GM23248 (cell line): ENCODE measurements at places on chromosomes 2 and 18. TPM values are rescaled to one million over a fixed set of nuclear protein-coding genes. Genes with fewer than 3 reads are reported as not detected.

The CD8B2 gene
- total RNA-seq = not detected in 2 replicates

The IL18R1 gene
- 1.5 and 1.6 TPM in 2 replicates for total RNA-seq

The SPP2 gene
- total RNA-seq = not detected in 2 replicates

The STEAP3 gene
- 29.5 and 30.5 TPM in 2 replicates for total RNA-seq

The RAB3GAP1 gene
- 72.1 and 77.8 TPM in 2 replicates for total RNA-seq

The SERPINB4 gene
- not detected in 2 replicates for total RNA-seq

The SERPINB7 gene
- 12.2 and 18.6 TPM in 2 replicates for total RNA-seq

The KCNG2 gene
- not detected in 2 replicates for total RNA-seq

The MC4R gene
- 0.32 TPM in 1 of 2 replicates, not detected in the other for total RNA-seq

The RGPD5 gene
- total RNA-seq = 14.6 and 30.4 TPM in 2 replicates

The EHD3 gene
- 31.7 and 33.6 TPM in 2 replicates for total RNA-seq

The CASP8 gene
- total RNA-seq = 13.9 and 20.8 TPM in 2 replicates

The EMX1 gene
- not detected in 2 replicates for total RNA-seq

The RALBP1 gene
- 83.9 and 90.4 TPM in 2 replicates for total RNA-seq

The PRKAG3 gene
- total RNA-seq = not detected in 2 replicates

The RGPD3 gene
- 0.13 and 0.43 TPM in 2 replicates for total RNA-seq

The CPO gene
- total RNA-seq = not detected in 2 replicates

The TUBA4B gene
- total RNA-seq = not detected in 2 replicates

The DOK6 gene
- total RNA-seq = 0.76 and 5.2 TPM in 2 replicates

The C2orf78 gene
- not detected in 2 replicates for total RNA-seq

The TCF4 gene
- total RNA-seq = 54.5 and 60.7 TPM in 2 replicates

The NFU1 gene
- 12.4 and 38.5 TPM in 2 replicates for total RNA-seq

The CCDC88A gene
- total RNA-seq = 32.4 and 50.2 TPM in 2 replicates

The ARHGAP15 gene
- total RNA-seq = not detected in 2 replicates

The DPYSL5 gene
- total RNA-seq = not detected in 2 replicates

The CCDC121 gene
- total RNA-seq = 1.6 and 3.4 TPM in 2 replicates

The KCNIP3 gene
- total RNA-seq = 10.7 and 11.9 TPM in 2 replicates

The ZNF385B gene
- not detected in 2 replicates for total RNA-seq

The IL36B gene
- not detected in 2 replicates for total RNA-seq

The FIGN gene
- 0.51 and 0.76 TPM in 2 replicates for total RNA-seq

The PLCL1 gene
- 2.3 TPM in 2 replicates for total RNA-seq

The B3GNT2 gene
- total RNA-seq = 13.4 and 14.2 TPM in 2 replicates

The ERBB4 gene
- not detected in 2 replicates for total RNA-seq

The MEIS1 gene
- total RNA-seq = 19.1 and 21.4 TPM in 2 replicates

The RIF1 gene
- total RNA-seq = 20.9 and 24.8 TPM in 2 replicates

The EGR4 gene
- not detected in 2 replicates for total RNA-seq

The RNF25 gene
- total RNA-seq = 31.7 and 37.4 TPM in 2 replicates

The SLC25A52 gene
- not detected in 2 replicates for total RNA-seq

The TFPI gene
- total RNA-seq = 31.5 and 48.7 TPM in 2 replicates

The KLHL41 gene
- total RNA-seq = 0.11 and 0.13 TPM in 2 replicates

The ZBTB7C gene
- total RNA-seq = not detected in 2 replicates
